Spinal cord (tissue), 10 donors: ENCODE measurements at places on chromosomes 5 and 9. TPM values are rescaled to one million over a fixed set of nuclear protein-coding genes. Genes with fewer than 3 reads are reported as not detected.

DNA sequence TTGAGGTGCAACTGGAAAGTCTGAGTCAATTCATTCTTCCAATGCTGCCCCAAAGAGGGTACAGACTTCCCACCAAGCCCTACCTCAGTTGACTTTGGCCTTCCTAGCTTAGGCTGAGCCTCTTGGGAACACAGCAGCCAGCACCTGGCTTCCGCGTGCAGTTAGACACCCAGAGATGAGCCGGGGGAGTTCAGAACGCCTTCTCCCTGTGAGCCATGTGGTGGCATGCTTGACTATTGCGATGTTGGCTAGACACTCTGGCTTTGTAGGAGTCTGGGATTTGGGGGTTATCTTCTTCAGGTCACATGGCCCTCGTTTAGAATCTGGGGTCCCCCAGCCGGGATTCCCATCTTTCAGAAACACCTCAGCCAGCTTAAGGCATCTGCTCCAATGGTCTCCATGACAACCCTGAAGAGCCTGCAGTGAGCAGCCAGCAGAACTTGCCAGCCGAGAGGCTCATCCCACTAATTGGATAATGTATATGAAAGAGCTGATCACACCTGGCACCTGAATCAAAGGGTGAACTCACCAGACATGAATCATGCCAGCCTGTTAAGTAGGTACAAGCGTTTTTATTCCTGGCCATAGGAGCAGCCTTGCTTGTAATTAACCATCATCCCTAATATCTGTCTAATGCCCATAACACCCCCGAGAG is 167.5 kb downstream of the SYK start:
- peak; percentile 55 for DNase-seq

PCDHB10 gene
- total RNA-seq: 9.3 TPM

DNA sequence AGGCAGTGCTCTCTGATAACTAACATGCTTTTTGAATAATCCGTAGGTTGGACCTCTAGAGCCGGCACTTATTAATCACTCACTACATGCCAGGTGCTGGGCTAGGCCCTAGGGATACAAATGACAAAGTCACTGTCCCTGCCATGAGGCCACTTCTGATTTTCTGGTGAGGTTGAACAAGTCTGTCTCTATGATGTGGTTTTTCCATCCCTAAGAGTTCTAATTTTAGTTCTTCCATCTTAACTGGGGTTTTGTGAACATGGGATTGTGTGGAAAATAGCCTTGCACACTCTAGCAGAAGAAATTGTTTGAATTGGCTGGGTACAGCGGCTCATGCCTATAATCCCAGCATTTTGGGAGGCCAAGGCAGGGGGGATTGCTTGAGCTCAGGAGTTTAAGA is 64.6 kb downstream of the IL31RA start:
- no peak for DNase-seq

GRCh38 chr5:118366429-118366828 is 621.9 kb downstream of the DTWD2 start:
- DNase-seq: no peak

GRCh38 chr5:78649861-78650496 is 1.4 kb upstream of the LHFPL2 start:
- no peak for DNase-seq

- no peak for DNase-seq
Observed at GRCh38 chr5:3365501-3366215, 230.0 kb upstream of the IRX1 start.

- DNase-seq: no peak
Observed at GRCh38 chr5:169762338-169763095, 125.4 kb downstream of the DOCK2 start.

- DNase-seq: no peak
Observed at GRCh38 chr5:115389034-115389798, 92.8 kb upstream of the CCDC112 start.

TAS2R1 gene
- total RNA-seq: 0.69 TPM

- peak; percentile 75 for DNase-seq
Observed at GRCh38 chr5:126600631-126601511, at the start of gene PHAX. Gene PHAX (plus strand): TSS chr5:126600947. CDS start chr5:126600963, 16 bp downstream.

ADCY2 gene
- total RNA-seq: 43.1 TPM

ANKS6 gene
- 16.8 TPM for total RNA-seq

LCN15 gene
- not detected for total RNA-seq

DNA sequence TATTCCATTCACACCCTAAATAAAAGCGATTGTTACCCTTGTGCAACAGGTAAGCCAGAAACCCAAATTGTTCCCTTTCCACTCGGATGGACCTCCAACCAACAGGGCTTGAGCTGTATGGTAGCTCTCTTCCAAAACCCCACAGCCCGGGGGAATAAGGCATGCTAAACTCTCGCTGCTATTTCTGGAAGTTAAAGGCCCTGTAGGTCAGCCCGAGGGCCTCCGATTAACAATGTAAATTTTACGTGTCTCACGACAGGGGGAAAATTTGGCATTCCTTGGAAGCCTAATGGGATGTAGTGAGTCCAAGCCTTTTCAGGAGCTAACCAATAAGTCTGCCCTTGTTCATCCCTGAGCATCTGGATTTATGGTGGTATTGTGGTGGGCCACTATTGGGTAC is 26.0 kb downstream of the CNOT8 start:
- no peak for DNase-seq

LAMC3 gene
- 24.1 TPM for total RNA-seq

GRCh38 chr5:140293091-140293848 is 9.6 kb downstream of the PFDN1 start:
- DNase-seq: no peak

GRCh38 chr9:97773723-97774122 is 76.6 kb upstream of the XPA start:
- DNase-seq: peak; percentile 35

DNA sequence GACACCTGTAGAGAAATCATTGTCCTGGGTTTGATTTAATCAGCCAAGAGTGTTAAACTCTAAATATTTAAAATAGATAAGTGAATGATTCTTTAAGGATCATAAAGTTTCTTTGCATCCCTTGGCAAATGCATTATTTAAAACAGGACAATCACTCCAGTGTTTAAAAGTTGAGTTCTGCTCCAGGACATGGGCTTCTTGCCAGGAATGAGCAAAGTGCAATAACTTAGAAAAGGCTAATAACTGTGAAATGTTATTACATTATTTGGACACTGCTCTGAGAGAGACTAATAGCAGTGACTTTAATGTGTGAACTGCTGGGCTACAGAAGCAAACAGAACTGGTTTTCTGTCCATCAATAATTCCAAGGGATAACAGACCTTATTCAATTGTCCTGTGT is 283.3 kb downstream of the GABRB2 start:
- peak; percentile 20 for DNase-seq

PALM2AKAP2 gene
- 16.3 TPM for total RNA-seq

GRCh38 chr5:35761541-35761940 is 95.2 kb upstream of the IL7R start:
- no peak for DNase-seq

PCDHA1 gene
- 4.5 TPM for total RNA-seq

DNA sequence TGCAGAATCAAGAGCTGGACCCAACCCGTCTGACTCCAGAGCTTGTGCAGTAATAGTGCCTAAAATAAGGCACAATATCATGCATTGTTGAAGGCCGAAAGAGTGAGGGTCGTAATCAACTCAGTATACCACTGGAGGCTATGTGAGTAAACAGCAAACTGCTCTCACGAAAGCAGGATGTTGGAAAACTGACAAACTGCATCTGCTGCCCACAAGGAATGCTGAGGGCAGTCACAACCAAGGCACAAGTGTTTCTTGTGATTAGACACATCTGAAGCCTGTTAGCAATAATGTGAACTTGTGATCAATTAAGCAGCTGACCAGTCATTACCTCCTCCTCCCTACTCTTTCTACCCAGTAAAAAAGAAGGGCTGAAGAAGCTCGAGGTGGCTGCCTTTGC is 48.8 kb downstream of the TRPM3 start:
- no peak for DNase-seq

GRCh38 chr9:111961575-111961974 is 65.0 kb downstream of the UGCG start:
- DNase-seq: no peak

- no peak for DNase-seq
Observed at GRCh38 chr5:1995491-1995890, 112.8 kb upstream of the IRX4 start.

- DNase-seq: no peak
Observed at GRCh38 chr5:159322180-159322579, 8.1 kb downstream of the IL12B start.

- DNase-seq: peak; percentile 62
Observed at GRCh38 chr5:6686915-6687409, 26.3 kb upstream of the TENT4A start.

- no peak for DNase-seq
Observed at GRCh38 chr5:178121391-178122276, 8.3 kb downstream of the N4BP3 start.

- no peak for DNase-seq
Observed at GRCh38 chr5:137070521-137070920, 428.6 kb downstream of the SPOCK1 start.

GRCh38 chr5:14721990-14722656 is 57.6 kb downstream of the OTULIN start:
- DNase-seq: no peak

DNA sequence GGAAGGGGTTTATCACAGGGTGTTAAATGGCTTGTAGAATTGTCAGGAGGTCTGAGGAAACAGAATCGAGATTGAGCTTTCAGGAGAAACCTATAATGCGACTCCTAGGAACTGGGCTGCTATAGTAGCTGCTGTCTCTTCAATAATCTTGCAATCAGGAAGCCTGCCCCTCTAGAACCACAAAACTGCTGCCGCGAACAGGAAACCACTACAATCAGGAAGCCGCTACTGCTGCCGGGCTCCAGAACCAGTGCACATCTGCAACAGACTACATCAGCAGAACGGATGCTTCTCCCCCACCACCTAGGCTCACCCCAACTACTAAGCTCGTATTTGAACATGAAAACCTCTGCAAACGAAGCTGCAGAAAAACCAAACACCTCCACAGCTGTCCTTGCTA is 31.6 kb downstream of the TNFSF8 start:
- no peak for DNase-seq

DNA sequence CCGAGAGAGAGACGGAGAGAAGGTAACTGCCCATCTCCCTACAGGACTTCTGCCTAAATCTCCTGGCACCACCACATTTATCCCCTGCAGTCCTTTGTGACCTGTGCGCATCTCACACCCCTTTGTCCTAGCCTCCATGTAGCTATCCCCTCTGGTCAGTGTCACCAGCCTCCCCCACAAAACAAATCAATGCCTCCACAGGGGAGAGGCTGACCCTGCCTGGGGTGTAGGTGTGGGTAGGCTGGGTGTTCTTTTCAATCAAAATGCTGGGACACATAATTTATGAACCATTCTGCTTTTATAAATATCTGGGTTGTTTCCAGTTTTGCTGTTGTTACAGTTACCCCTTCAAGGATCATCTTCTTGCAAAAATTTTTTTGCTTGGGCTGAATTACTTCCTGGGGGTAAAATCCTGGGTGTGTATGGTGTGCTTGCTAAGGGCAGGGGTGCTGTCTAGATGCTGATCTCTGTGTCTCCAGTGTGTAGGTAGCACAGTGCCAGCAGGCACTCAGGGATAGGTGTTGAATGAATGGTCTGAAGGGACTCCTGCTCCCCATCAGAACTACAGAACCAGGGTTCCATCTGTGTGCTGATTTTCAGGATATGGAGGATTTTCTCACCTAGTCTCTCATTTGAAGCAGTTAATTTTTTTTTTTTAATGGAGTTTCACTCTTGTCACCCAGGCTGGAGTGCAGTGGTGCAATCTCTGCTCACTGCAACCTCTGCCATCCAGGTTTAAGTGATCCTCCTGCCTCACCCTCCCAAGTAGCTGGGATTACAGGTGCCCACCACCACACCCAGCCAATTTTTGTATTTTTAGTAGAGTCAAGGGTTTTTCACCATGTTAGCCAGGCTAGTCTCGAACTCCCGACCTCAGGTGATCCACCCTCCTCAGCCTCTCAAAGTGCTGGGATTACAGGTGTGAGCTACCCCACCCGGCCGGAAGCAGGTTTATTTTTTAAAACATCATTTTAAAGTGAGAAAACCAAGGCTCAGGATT is at the start of gene GARIN3:
Gene GARIN3 (minus strand): TSS at position 51 of the 1,000 bp plus-strand sequence. CDS start 96 bp downstream, outside the sequence.
- DNase-seq: no peak

CDH9 gene
- 11.3 TPM for total RNA-seq

CCNO gene
- 2.3 TPM for total RNA-seq

- no peak for DNase-seq
Observed at GRCh38 chr9:91348191-91348807, 13.4 kb downstream of the AUH start.

- peak; percentile 78 for DNase-seq
Observed at GRCh38 chr5:73454379-73455036, 5.9 kb upstream of the FOXD1 start.
